Hepatic stellate cell (primary cell): ENCODE measurements at places on chromosomes 6 and 20.

DNA sequence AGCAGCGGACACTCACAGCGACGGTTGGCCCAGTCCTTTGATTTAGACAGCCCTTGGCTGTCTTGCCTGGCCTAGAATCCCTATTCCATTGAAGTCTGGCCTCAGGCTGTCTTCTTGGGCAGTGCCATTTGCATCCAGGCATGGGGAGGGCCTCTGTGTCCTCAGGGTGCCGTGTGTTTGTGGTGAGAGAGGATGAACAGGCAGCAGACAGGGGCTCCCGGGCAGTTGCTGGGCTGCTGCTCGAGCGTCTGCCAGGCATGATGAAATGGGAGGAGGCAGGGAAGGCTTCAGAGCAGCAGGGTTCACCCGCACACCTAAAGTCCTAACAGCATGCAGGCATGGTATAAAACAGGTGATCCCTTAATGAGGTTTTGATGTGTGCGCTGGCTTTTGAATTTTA is 126.9 kb downstream of the SOBP start:
- DNase-seq, result no peak

- DNase-seq, result no peak
Observed at GRCh38 chr6:169160855-169161560, 92.6 kb downstream of the THBS2 start.

- DNase-seq, result no peak
Observed at GRCh38 chr6:24996269-24996836, 60.6 kb upstream of the RIPOR2 start.

DNA sequence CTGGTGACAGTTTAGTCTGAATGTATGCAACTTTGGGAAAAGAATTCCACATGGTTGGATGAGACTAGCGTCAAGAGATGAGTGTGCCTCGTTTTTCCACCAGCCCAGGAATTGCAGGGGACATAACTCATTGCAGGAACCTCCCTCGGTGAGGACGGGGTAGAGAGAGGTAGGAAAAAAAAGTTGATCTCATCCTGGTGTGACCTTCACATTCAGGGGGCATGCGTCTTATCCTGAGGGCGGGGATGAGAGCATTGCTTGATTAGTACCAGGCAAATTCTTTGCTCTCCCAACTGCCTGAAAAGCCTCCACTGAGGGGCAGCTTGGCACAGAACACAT is 11.8 kb downstream of the TLDC2 start:
- DNase-seq, result no peak

DNA sequence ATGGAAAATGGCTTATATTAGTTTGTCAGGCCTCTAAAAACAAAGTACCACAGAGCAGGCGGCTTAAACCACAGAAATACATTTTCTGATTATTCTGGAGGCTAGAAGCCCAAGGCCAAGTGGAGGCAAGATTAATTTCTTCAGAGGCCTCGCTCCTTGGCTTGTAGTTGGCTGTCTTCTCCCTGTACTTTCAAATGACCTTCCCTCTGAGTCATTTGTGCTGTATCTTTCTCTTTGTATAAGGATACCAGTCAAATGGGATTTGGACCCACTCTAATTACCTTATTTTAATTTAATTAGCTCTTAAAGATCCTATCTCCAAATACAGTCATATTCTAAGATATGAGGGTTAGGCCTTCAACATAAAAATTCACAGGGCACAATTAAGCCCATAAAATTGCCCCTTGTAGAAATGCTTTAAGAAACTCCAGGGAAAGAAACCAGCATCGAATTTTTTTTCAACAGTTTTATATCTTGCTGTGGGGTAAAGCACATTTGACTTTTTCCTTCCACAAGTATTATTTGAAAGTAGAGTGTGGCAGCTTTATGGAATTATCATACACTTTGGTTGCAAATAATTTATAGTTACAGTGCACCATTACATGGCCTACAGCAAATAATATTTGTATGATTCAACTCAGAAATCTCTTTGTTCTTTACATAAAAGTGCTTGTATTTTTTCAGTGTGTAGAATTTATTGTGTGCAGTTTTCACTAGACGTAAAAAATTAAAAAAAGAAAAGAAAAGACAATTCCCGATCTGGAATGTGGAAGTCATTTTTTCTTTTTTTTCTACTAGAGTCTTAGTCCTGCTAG is 706.1 kb downstream of the KIF16B start:
- no peak for DNase-seq
